Activated CD4-positive, alpha-beta T cell treated with anti-CD3 and anti-CD28 coated beads, Interleukin-2, amount 10 ng/mL, durations not matched to agents 24 days and 14 days (primary cell): ENCODE measurements at places on chromosomes 3 and 15. TPM values are rescaled to one million over a fixed set of nuclear protein-coding genes. Genes with fewer than 3 reads are reported as not detected.

GRCh38 chr15:96070636-96071035 is 259.9 kb upstream of the NR2F2 start:
- H3K4me3 ChIP-seq = no peak overlapping the region
- no peaks in the 10 kb centered on the region for H3K27me3 ChIP-seq
- H3K4me1 ChIP-seq = no peaks in the 10 kb centered on the region
- no peaks in the 10 kb centered on the region for H3K36me3 ChIP-seq
- no peak overlapping the region for H3K27ac ChIP-seq
- no peak for DNase-seq

Gene HEG1
- total RNA-seq = 35.3 and 40.8 TPM in 2 replicates

Gene ZNF609
- total RNA-seq = 62.4 and 63.9 TPM in 2 replicates

Gene SPG21
- 70.4 and 76.2 TPM in 2 replicates for total RNA-seq

Gene BDH1
- total RNA-seq = 124 and 133 TPM in 2 replicates

- H3K4me1 ChIP-seq = peaks cover 3% of the 10 kb centered on the region
- no peak overlapping the region for H3K4me3 ChIP-seq
- no peaks in the 10 kb centered on the region for H3K36me3 ChIP-seq
Observed at GRCh38 chr3:159861369-159861987, 127.2 kb upstream of the IL12A start.

DNA sequence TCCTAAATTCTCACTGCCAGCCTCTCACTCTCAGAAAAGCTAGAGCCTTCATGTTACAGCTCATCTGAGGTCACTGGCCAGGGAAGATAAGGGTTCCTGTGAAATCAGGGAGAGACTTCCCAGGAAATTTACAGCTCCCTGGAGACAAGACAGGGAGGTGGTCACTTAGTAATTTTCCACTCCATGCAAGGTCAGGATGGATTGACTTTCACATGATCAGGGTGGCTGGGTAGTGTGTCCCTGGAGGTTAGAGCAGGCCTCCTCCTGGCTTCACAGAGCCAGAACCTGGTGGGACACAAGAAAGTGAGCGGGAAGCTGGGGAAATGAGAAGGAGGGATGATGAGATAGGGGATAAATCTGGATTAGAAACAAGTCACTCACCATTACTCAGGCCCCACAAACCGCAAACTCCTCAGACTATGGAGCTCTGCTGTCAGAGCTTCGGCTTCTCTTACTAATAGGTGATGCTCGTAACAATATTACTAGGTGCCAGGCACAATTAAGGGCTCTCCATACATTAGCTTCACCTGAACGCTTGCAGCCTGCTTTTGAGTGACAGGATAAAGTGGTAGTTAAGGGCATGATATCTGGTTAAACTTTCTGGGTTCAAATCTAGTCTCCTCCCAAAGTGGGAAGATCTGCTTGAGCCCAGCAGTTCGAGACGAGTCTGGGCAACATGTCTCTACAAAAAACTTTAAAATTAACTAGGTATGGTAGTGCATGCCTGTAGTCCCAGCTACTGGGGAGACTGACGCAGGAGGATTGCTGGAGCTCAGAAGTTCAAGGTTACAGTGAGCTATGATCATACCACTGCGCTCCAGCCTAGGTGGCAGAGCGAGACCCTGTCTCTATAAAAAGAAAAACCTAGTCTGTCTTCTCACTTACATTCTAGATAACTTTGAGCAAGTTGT is 24.9 kb downstream of the DUOX2 start:
- no peak for DNase-seq
- no peaks in the 10 kb centered on the region for H3K36me3 ChIP-seq
- no peak overlapping the region for H3K27ac ChIP-seq
- no peaks in the 10 kb centered on the region for H3K4me1 ChIP-seq

DNA sequence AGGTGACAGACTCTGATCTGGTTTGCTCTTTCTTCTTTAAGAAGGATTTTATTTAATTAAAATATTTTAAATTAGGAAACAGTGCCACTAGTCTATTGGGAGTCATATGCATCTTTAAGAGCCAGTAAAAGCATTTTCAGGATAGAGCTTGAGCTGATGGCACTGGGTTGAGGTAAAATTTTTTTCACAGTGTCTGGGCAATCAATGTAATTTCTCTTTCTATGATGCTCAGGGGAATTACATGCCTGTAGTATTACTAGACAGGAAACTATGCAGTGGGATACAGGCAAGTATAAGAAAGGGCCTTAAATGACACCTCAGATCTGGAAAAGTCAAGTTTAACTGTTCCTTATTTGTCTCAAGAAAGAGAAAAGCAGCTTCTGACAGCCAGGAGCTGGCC is 76.4 kb downstream of the GAP43 start:
- no peaks in the 10 kb centered on the region for H3K36me3 ChIP-seq
- H3K27me3 ChIP-seq = peaks cover 9% of the 10 kb centered on the region
- no peak for DNase-seq
- no peak overlapping the region for H3K4me3 ChIP-seq
- no peak overlapping the region for H3K27ac ChIP-seq

Gene HGD
- 0.19 and 0.24 TPM in 2 replicates for total RNA-seq

DNA sequence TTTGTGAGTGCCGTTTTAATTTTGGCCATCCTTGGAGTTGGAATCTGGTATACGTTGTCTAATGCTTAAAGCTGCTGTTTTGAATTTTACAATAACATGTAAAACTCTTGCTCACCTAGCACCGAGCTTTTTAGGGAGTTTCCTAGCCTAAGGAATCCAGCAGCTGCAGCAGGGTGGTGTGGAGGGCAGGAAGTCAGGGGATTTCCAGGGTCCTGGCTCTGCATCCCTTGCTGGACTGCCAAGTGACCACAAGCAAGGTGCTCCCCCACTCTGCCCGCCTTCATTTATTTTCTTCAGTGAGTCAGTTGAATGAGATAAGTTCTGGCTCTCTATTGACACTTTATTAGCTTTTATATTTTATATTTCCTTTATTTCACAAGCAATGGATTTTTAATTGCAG is 113.7 kb downstream of the ATG7 start:
- H3K27ac ChIP-seq = no peak overlapping the region
- H3K4me3 ChIP-seq = no peak overlapping the region
- peaks cover 5% of the 10 kb centered on the region for H3K4me1 ChIP-seq
- peaks cover 16% of the 10 kb centered on the region for H3K36me3 ChIP-seq

GRCh38 chr3:39499651-39500273 is 32.3 kb downstream of the MOBP start:
- H3K27ac ChIP-seq = no peak overlapping the region
- H3K4me1 ChIP-seq = peaks cover 5% of the 10 kb centered on the region
- peaks cover 45% of the 10 kb centered on the region for H3K27me3 ChIP-seq
- H3K36me3 ChIP-seq = no peaks in the 10 kb centered on the region
- DNase-seq = peak; percentile 48

Gene LYZL4
- total RNA-seq = not detected in 2 replicates

GRCh38 chr3:54949491-54950044 is 21.7 kb upstream of the LRTM1 start:
- DNase-seq = no peak
- H3K4me3 ChIP-seq = no peak overlapping the region
- no peak overlapping the region for H3K27ac ChIP-seq

Gene PCOLCE2
- total RNA-seq = 0.28 and 0.33 TPM in 2 replicates

- no peak for DNase-seq
- peak overlapping the region; percentile 13 for H3K27ac ChIP-seq
- peaks cover 19% of the 10 kb centered on the region for H3K4me1 ChIP-seq
- H3K36me3 ChIP-seq = no peaks in the 10 kb centered on the region
Observed at GRCh38 chr15:82933576-82933975, 18.9 kb downstream of the HOMER2 start.

GRCh38 chr15:67242708-67243111 is 11.8 kb downstream of the AAGAB start:
- DNase-seq = no peak
- H3K27me3 ChIP-seq = no peaks in the 10 kb centered on the region
- H3K4me1 ChIP-seq = peaks cover 46% of the 10 kb centered on the region
- peak overlapping the region; percentile 48 for H3K4me3 ChIP-seq
- peaks cover 39% of the 10 kb centered on the region for H3K36me3 ChIP-seq
- H3K27ac ChIP-seq = no peak overlapping the region

DNA sequence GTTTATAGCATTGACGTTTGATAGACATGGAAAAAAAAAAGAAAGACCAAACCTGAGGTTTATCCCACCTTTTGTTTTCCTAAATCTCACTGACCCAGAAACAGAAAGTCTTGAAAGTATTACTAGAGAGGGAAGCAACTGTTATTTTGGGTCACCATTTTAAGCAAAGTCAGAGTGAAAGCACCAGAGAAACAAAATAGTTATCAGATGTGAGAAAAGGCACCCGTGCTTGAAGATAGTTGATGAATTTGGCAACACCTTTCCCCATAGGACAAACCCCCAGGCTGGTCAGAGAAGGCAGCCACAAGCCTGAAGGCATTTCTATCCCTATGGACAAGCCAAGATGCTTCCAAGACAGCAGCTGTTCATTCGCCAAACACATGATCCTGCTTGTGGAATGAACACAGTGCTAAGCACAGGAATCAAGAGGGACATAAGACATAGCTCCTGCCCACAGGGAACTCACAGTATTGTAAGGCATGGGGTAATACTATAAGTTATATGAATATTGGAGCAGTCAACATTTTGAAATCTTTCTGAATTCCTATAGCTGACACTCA is 170.9 kb downstream of the ERC2 start:
- DNase-seq = no peak
- H3K4me3 ChIP-seq = no peak overlapping the region
- H3K27ac ChIP-seq = no peak overlapping the region
- H3K27me3 ChIP-seq = peaks cover 2% of the 10 kb centered on the region
- no peaks in the 10 kb centered on the region for H3K36me3 ChIP-seq

GRCh38 chr3:49428752-49429080 is 408 bp downstream of the NICN1 start:
- DNase-seq = no peak
- H3K27ac ChIP-seq = peak overlapping the region; percentile 94
- H3K4me1 ChIP-seq = peaks cover 8% of the 10 kb centered on the region
- H3K27me3 ChIP-seq = no peaks in the 10 kb centered on the region

- peak; percentile 74 for DNase-seq
- H3K4me3 ChIP-seq = peak overlapping the region; percentile 15
- no peaks in the 10 kb centered on the region for H3K36me3 ChIP-seq
- no peak overlapping the region for H3K27ac ChIP-seq
- peaks cover 13% of the 10 kb centered on the region for H3K4me1 ChIP-seq
Observed at GRCh38 chr15:99476413-99477222, 89.2 kb upstream of the MEF2A start.

Gene ECE2
- total RNA-seq = not detected in 2 replicates

- no peaks in the 10 kb centered on the region for H3K36me3 ChIP-seq
- no peak for DNase-seq
- H3K27ac ChIP-seq = no peak overlapping the region
- no peak overlapping the region for H3K4me3 ChIP-seq
- no peaks in the 10 kb centered on the region for H3K27me3 ChIP-seq
- H3K4me1 ChIP-seq = no peaks in the 10 kb centered on the region
Observed at GRCh38 chr3:24101676-24102168, 156.6 kb downstream of the NR1D2 start.

Gene LCTL
- not detected in 2 replicates for total RNA-seq
